Stimulated activated CD8-positive, alpha-beta memory T cell treated with anti-CD3 and anti-CD28 coated beads, Interleukin-4, amount 100 ng/mL, for 48 hours (primary cell): ENCODE measurements at places on chromosomes 12 and 14.

- DNase-seq, result no peak
Observed at GRCh38 chr12:53887881-53888280, 50.8 kb upstream of the HOXC13 start.

DNA sequence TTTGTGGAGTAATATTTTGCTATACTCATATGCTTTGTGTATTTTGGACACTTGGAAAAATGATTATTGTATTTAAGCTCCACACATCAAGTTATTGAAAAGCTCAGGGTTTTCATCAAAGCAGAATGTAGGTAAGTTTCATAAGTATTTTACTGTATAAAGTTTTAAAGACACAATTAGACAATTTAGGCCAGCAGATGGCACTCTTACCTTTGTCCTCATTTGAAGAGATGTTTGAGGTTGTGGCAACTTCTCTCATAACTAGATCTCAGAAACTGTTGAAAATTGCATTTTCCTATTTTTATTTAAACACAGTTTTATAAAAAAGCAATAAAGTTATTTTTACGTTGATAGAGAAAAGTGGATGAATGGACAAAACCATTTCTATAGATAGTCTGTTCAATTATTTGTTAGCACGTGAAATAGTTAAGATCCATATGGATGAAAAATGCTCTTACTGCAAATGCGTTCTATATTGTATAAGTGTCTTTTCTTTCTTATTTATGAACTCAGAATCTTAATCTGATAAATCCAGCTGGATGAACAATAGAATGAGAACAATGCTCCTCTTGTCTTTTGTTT, 300.0 kb downstream of the AEBP2 start:
- peak; percentile 37 for DNase-seq

DNA sequence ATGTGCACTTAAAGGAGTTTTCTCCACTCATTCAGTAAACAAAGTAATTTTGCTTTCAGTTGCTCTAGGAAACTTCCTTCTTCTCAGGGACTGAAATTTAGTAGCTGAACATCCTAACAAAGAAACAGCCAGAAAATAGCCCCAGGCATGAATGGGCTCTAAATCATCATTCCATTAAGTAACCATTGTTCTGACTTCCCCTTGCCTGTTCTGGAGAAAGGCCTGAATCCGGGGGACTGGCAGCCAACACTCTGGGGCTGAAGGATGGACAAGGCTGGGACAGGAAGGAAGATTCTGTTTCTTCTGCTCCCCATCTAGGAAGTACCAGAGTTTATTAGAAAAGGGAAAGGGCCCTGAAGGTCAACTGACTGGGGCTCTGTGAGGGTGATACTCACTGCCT, 104.5 kb downstream of the ESRRB start:
- no peak for DNase-seq

DNA sequence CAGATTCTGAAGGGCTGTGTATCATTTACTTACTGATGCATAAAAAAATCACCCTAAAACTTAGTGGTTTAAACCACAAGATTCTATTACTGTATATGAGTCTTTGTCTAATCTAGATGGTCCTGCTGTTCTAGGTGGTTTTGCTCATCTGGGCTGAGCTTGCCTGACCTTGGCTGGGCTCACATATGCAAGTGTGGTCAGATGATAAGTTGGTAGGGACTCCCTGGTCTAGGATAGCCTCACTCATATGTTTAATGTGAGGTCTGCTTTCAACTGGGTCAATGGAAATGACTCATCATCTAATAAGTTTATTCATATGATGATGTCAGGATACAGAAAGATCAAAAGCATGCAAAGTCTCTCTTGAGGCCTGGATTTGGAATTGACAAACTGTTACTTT, 887.8 kb downstream of the TRHDE start:
- DNase-seq, result no peak

GRCh38 chr12:130566446-130567155, 149.5 kb downstream of the RIMBP2 start:
- no peak for DNase-seq

- no peak for DNase-seq
Observed at GRCh38 chr14:92744198-92744597, 4.2 kb downstream of the LGMN start.

DNA sequence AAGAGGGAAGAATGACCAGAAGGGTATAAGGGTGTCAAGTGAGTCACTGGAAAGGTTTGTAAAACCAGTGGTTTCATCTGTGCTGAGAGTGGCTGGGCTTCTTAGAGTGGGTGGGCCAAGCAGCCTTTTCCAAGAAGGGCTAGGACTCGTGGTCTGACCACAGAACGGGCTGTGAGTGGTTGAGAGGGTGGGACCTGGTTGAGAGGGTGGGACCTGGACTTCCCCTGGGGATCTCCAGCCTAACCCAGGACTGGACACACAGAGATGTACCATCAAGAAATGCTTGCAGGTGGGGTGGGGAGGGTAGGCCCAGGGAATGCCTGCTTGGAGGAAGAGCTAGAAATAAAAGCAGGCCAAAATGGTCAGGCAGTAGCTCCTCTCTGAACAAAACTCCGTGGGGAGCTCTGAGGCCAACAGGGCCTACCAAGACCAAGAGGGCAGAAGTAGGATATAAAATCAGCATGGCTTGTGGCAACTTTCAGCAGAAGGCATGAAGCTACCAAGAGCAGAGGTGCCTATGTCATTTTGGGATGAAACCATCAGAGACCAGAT, 140.5 kb downstream of the FOXN3 start:
- peak; percentile 93 for DNase-seq

DNA sequence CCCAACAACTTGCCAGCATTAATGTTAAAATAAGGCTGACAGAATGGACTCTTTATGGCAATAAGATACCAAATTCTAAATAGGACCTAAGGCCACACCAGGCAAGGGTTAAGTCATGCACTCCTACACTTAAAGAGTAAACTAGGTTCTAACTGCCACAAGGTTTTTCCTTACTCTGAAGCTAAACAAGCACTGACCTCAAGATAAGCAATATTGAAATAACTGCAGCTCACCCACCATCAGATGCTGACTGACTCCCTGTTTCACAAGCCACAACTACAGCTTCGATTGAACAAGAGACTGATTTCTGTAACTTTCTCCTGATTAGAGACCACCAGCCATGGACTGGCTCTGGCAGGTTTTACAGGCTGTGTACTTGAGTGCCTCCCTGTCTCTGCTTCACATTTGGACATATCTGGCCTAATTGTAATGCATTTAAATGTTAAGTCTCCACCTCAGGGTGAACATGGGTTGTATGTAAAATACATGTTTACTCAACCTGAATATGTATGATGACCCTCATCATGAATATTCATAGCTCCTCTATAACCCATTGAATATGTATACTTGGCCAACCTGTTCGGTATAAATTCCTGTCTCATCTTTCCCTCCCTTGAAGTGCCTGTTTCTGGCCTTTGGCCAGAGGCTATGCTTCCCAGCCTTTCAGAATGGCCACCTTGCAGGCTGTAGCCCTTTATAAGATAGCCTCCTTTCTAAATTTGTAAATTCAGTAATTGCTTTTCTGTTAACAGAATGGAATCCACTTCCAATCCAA, 70.5 kb upstream of the DAAM1 start:
- no peak for DNase-seq

DNA sequence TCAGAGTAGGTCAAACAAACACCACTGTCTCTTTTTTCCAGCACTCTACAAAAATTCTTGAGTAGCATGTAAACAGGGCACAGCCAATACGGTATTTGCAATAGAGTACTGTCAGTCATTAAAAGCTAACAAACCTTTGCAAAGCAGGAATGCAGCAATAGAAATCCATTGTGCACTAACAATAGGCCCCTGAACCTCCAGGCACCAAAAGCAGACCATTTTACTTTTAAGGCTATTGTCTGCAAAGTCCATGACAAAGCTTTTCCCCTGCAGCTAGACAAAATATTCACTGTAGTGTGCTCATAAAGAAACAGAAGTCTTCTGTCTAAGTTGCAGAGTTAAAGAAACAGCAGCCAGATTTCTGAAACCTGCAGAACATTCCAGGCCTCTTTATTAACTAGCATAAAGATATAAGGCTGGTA, 191.9 kb downstream of the SOX5 start:
- DNase-seq, result no peak

DNA sequence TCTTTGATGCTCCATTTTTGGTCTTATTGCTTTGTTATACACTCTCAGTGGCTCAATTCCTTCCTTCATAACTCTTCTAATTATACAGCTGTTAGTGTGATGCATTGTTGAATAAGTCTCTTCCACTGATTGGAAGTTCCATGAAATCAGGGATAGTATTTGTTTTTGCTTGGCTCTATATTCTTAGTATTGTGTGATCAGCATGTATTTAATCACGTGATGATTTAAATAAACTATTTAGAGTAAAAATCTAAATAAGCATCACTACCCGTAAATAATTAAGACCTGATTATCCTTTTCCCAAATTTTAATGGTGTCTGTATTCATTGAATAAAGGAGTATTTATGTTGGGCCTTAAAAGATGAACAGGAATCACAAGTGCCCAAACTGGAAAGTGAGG, 355.7 kb downstream of the NPAS3 start:
- DNase-seq, result no peak

DNA sequence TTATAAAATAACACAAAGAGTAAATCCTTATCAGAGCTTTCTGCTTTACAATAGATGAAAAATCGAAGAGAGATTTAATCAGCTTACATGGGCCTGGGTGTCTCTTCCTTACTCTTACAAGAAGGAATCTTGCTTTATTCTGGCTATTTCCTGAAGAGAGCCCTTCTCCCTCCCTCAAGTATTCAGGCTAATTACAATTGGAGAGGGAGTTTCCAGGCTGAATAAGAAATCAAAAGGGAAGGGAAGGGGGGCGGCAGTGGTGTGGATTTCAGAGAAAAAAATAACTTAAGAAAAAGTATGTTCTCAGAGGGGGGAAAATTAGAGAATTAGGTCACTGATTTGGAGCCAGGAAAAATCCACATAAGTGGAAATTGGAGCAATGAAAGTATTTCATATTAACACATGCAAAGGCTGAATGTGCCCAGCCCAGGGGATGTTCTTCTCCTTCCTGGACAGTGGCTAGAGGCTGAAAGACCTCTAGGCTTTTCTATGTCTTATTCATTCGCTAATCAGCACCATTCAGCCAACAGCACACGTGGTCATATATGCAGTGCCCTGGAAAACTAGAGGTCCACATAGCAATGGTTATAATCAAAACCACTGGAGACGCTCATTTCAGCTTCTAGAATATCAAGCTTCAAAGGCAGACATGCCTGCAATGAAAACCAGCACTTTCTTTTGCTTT, 158.9 kb upstream of the BTG1 start:
- no peak for DNase-seq

DNA sequence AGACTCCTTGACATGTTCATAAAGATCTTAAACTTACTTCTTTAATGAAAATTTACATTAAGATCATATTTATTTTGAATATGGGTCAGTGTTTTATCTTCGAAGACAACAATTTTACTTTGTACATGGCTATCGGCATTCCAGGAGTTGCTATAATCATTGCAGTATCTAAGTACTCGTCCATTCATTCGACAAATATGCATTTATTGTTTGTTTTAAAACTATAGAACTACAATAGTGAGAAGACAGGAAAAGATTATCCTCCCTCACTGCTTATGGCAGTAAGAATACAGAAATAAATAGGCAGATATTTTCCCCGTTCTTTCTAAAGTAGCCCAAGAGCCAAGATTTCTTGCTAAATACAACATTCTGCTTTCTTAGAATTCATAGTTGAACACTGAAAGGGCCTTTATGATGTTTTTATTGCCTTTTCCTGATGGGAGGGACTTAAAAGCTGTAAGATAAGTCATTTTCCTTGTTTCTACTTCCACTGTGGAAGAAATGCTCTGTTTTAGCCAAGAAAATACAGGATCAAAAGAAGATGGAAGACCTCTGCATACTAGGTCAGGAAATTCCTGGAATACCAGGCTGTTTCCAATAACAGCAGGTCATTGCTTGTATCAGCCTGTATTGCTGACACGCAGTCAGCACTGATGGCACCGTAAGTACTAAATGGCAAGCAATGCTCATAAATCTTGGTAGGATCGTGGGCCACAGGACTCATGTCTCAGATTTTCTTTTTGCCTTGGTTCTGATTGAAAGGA, 521.0 kb upstream of the ATP2B1 start:
- DNase-seq, result no peak

- DNase-seq, result no peak
Observed at GRCh38 chr14:21505012-21505553, 6.1 kb downstream of the METTL3 start.

GRCh38 chr14:82872494-82872893, 1338.8 kb upstream of the SEL1L start:
- no peak for DNase-seq

DNA sequence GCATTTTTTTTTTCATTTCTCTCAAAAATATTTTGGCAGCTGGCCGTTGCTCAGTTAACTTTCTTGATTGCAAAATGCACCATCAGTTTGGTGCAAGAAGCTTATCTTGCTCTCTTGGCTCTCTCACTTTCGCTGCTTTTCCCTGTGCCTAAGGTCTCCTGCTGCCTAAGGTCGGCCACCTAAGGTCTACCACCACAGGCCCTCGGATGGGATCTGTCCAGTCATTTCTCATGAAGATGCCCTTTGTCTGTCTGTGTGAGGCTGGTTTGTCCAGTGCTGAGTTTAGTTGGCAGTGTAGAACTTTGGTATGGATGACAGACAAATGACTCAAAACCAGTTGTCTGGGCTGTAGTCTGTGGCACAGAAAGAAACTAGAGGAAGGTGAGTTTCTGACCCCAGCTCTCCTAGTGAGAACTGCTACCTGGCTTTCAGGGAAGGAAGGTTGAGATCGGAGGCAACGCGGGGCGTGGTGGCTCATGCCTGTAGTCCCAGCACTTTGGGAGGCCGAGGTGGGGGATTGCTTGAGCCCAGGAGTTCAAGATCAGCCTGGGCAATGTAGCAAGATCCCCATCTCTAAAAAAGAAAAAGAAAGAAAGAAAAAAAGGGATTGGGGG, 2.6 kb downstream of the MLXIP start:
- peak; percentile 53 for DNase-seq

DNA sequence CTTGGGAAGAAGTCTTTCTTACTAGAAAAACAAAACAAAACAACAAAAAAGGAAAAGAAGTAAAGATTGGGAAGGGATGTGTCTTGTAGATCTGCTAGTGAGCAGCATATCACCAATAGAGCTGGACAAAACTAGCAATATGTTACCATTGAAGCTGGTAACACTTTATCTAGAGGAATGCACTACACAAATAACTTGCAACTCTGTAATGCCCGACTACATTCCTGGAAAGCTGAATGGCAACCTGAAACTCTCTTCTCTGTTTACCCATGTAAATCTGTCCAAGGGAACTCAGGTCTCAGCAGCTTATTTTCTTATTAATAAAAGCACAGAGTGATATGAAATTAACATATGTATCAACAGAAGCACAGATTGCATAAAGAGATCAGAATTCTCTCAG, 624.4 kb downstream of the KCNH5 start:
- DNase-seq, result no peak
